ENCODE measurements at places on chromosomes 12 and 14. TPM values are rescaled to one million over a fixed set of nuclear protein-coding genes. Genes with fewer than 3 reads are reported as not detected.

The CFAP251 gene
- 4.8 TPM for total RNA-seq

The ZBTB1 gene
- total RNA-seq = 47.5 TPM

The SIRT4 gene
- total RNA-seq = 1.4 TPM

The YBX3 gene
- total RNA-seq = 223 TPM

The KLRD1 gene
- total RNA-seq = 0.04 TPM

The VDR gene
- total RNA-seq = 1.9 TPM

The ZBTB42 gene
- 1.9 TPM for total RNA-seq

The MORN3 gene
- total RNA-seq = 0.18 TPM

The RAD9B gene
- 3.0 TPM for total RNA-seq

The SDR9C7 gene
- total RNA-seq = not detected

The VRTN gene
- not detected for total RNA-seq

The PTPRR gene
- not detected for total RNA-seq

The CCDC92 gene
- total RNA-seq = 10.2 TPM

The CARMIL3 gene
- not detected for total RNA-seq

The MUCL1 gene
- total RNA-seq = not detected

The TARBP2 gene
- 45.9 TPM for total RNA-seq

The BIN2 gene
- total RNA-seq = 9.7 TPM

The CLEC12A gene
- total RNA-seq = not detected

The SENP1 gene
- 54.7 TPM for total RNA-seq

The CLEC14A gene
- not detected for total RNA-seq

The ABCC9 gene
- total RNA-seq = not detected

The NOPCHAP1 gene
- total RNA-seq = 30.3 TPM

The NPAS3 gene
- not detected for total RNA-seq

The SLC6A12 gene
- total RNA-seq = not detected

The PROX2 gene
- total RNA-seq = 0.76 TPM

The LGALS3 gene
- not detected for total RNA-seq

The FAM181A gene
- total RNA-seq = not detected

The FOXN4 gene
- 5.1 TPM for total RNA-seq

The GLIPR1L2 gene
- not detected for total RNA-seq

The CLEC6A gene
- not detected for total RNA-seq

The DEGS2 gene
- total RNA-seq = 14.6 TPM

The GALC gene
- 18.0 TPM for total RNA-seq

The SLC35E3 gene
- 66.6 TPM for total RNA-seq

All from OCI-LY7 (cell line).